Bronchial epithelial cell (primary cell): ENCODE measurements at places on chromosomes 5 and 9. TPM values are rescaled to one million over a fixed set of nuclear protein-coding genes. Genes with fewer than 3 reads are reported as not detected.

ANKRD34B gene
- not detected in 2 replicates for total RNA-seq

PIP5KL1 gene
- total RNA-seq = 2.1 and 5.1 TPM in 2 replicates

SOHLH1 gene
- not detected in 2 replicates for total RNA-seq

SPACA9 gene
- total RNA-seq = 0.79 and 2.3 TPM in 2 replicates

PLAC8L1 gene
- 0.38 and 0.53 TPM in 2 replicates for total RNA-seq

INSL6 gene
- total RNA-seq = not detected in 2 replicates

TXNDC8 gene
- not detected in 2 replicates for total RNA-seq

FANCG gene
- total RNA-seq = 7.6 and 9.7 TPM in 2 replicates

RLN2 gene
- total RNA-seq = 0.26 and 0.90 TPM in 2 replicates

SMC2 gene
- total RNA-seq = 3.6 and 3.7 TPM in 2 replicates

ABO gene
- total RNA-seq = 1.8 and 1.9 TPM in 2 replicates

GARNL3 gene
- total RNA-seq = 2.4 and 5.4 TPM in 2 replicates

SLC12A7 gene
- total RNA-seq = 10.3 and 14.5 TPM in 2 replicates

MAML1 gene
- total RNA-seq = 4.2 TPM in 2 replicates

ZBTB34 gene
- 5.9 and 6.6 TPM in 2 replicates for total RNA-seq

LSM11 gene
- 2.9 and 4.5 TPM in 2 replicates for total RNA-seq

PIP5K1B gene
- 2.9 and 5.9 TPM in 2 replicates for total RNA-seq

SMIM33 gene
- total RNA-seq = not detected in 2 replicates

SELENOP gene
- total RNA-seq = 5.8 and 17.3 TPM in 2 replicates

ZFP2 gene
- total RNA-seq = 0.53 and 0.90 TPM in 2 replicates

UAP1L1 gene
- total RNA-seq = 2.0 and 3.2 TPM in 2 replicates

HAVCR1 gene
- not detected in 2 replicates for total RNA-seq

EQTN gene
- total RNA-seq = not detected in 2 replicates

ANKRD31 gene
- total RNA-seq = 0.13 and 0.26 TPM in 2 replicates

DNAH5 gene
- under 0.01 and 0.13 TPM in 2 replicates for total RNA-seq

RASEF gene
- total RNA-seq = 9.2 and 14.2 TPM in 2 replicates

TAF11L10 gene
- not detected in 2 replicates for total RNA-seq

UBE2D2 gene
- 48.0 and 52.1 TPM in 2 replicates for total RNA-seq

PCDHGB6 gene
- 0.53 and 1.5 TPM in 2 replicates for total RNA-seq

C5orf34 gene
- 0.53 and 1.3 TPM in 2 replicates for total RNA-seq

SMIM23 gene
- not detected in 2 replicates for total RNA-seq

LHX3 gene
- not detected in 2 replicates for total RNA-seq

PCDHB7 gene
- not detected in 2 replicates for total RNA-seq

HOMER1 gene
- total RNA-seq = 20.5 and 40.3 TPM in 2 replicates

TLX3 gene
- not detected in 2 replicates for total RNA-seq
